ENCODE measurements at places on chromosomes 3 and 15.

GRCh38 chr15:73978896-73979295 is 13.2 kb downstream of the STOML1 start:
- no peak for DNase-seq

DNA sequence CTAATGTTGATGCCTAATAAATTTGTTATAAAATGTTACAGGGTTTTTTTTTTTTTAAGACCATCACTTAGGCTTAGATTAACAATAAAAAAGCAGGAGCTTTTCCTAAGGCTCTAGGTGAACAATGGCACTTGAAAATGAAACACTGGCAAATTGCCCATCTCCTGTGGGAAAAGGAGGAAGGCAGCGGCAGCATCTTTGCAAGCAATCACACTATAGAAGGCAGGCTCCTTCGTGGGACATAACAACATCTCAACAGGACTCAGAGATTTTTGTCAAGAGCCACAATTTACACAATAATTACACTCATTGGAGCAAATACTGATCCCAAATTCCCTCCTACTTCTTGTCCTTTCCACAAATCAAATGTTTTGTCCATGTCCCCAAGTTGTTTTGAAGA is 646.7 kb downstream of the ROBO2 start:
- DNase-seq, result no peak

GRCh38 chr3:146605106-146605505 is at the start of gene PLSCR5:
Gene PLSCR5 (minus strand): TSS chr3:146605346. CDS start chr3:146605212, 134 bp downstream.
- no peak for DNase-seq

- no peak for DNase-seq
These were observed 264.4 kb upstream of the VEPH1 start for GRCh38 chr3:157767607-157768006.

GRCh38 chr3:156492801-156493261 is 62.1 kb downstream of the SSR3 start:
- DNase-seq, result no peak

- no peak for DNase-seq
These were observed 46.2 kb upstream of the SEC22A start for GRCh38 chr3:123155471-123156011.

GRCh38 chr15:26662283-26662682 is 110.6 kb downstream of the GABRB3 start:
- no peak for DNase-seq

GRCh38 chr15:74207652-74208440 is 5.3 kb upstream of the STRA6 start:
- no peak for DNase-seq

DNA sequence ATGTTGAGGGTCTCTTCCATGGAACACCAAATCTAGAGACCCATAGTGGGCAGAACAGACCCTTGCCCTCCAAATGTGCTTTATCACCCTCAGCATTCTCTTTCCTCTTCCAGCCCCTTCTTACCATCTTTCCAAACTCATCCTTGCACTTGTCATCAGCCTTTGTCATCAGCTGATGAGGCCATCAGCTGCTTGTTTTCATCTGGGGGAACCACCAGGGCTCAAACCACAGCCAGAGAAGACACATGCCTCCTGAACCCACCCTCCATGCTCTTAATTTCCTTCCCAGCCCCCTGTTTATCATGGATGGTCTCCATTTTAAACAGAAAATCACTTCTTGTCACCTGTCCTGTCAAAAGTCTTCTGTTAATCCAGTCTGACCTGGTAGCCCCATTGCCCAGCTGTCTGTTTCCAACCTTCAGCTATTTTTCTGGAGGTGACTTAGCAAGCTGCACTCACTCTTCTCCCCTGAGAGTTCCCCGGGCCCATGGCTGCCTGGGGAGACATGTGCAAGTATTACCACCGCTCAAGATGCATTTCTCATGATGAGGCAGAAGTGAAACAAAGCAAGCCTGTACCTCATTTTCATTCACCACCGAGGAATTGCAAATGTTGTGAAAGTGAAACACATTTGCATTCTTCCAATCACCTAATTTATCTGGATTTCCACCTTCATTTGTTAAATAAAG is 14.7 kb upstream of the SYNM start:
- peak; percentile 78 for DNase-seq

DNA sequence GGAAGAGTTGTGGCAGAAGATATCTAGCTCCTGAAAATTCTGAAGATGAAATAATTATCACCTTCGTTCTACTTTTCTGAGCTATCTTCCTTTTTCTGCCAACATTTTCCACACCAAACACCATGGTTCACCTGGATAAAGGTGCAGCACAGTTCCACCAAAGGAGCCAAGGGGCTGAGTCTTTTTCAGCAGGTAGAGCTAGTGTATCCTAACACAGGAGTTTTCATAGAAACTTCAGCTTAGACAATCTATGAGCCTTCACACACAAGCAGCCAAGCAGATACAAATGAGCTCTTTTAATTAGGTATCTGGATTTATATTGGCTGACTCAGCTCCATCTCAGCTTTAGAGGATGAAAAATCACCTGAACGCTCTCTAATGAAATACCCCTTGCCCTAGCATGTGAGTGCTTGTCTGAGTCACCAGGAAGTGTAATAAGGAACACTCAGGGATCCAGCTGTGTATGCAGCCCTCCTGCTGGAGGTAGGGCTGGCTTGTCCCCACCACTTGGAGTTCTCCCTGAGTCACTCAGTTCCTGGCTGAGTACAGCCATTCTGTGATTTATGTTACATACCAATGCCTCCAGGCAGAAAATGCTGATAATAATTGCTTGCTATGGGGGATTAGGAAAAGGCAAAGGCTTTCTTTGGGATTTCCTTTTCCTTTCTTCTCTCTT is 385.7 kb downstream of the LSAMP start:
- no peak for DNase-seq

All from GM10248 (cell line).